ENCODE measurements at places on chromosomes 11 and 22. TPM values are rescaled to one million over a fixed set of nuclear protein-coding genes. Genes with fewer than 3 reads are reported as not detected.

DNA sequence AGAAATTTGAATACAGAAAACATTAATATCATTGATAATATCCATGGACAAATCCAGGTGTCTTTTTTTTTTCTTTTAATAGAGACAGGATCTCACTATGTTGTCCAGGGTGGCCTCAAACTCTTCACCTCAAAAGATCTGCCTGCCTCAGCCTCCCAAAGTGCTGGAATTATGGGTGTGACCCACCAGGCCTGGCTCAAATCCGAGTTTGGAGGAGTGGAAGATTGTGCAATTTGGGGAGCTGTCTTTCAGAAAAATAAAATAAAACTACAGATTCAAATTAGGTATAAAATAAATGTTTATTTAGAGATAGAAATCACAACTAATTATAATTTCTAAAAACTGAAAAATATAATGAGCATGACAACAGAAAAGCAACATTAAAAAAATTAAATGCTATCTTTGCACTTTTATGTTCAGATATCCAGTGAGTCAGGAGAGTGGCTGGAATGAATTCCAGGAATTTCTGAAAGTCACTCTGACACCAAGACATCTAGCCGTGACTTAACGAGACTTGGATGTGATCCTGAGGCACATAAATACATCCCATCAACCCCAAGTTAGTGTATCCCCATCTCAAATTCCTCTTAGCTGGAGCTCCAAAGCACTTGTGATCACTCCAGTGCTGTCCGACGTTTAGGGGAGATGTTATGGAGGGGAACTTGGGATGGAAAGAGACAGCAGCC is 128.6 kb upstream of the THY1 start:
- no peak for DNase-seq

- no peak for DNase-seq
Observed at GRCh38 chr11:72860592-72860991, 46.4 kb downstream of the ATG16L2 start.

- no peak for DNase-seq
Observed at GRCh38 chr11:112004389-112004788, 20.8 kb upstream of the DLAT start.

DNA sequence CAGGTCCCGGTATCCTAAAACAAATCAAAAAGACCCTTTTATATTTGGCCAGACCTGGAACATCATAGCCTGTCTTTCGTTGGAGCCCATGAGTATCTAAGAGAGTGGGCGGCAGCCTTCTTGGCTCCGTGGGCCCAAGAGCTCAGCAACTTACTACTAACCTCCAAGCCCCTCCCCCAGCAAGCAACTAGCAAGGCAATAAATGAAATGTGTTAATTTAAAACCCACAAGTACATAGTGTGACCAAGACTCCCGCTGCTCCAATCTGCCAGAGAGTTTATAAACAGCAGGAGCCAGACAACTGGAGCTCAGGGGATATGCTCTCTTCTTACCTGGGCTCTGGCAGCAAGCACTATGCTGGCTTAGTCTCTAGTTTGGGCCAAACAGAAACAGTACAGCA is 40.8 kb upstream of the CYP2D6 start:
- no peak for DNase-seq

- DNase-seq: no peak
Observed at GRCh38 chr11:19676475-19677380, 35.9 kb upstream of the NAV2 start.

DNA sequence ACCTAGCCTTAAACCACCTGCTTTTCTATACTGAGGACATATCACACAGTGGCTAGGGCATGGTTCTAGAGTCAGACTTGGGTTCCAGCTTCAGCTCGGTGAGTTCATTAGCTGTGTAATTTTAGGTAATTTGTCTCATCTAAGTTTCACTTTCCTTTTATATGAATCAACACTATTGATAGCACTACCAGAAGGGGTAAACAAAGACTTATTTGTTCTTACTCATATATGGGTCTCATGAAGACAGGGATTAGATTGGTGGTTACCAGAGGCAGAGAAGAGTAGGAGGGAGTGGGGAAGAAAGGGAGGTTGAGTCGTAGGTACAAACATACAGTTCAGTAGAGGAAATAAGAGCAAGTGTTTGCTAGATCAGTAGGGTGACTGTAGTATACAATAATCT is 924.7 kb downstream of the OPCML start:
- DNase-seq: no peak

GRCh38 chr11:114102993-114103896 is 43.7 kb downstream of the ZBTB16 start:
- DNase-seq: no peak

GRCh38 chr22:39368461-39368911 is 18.7 kb downstream of the SYNGR1 start:
- no peak for DNase-seq

DNA sequence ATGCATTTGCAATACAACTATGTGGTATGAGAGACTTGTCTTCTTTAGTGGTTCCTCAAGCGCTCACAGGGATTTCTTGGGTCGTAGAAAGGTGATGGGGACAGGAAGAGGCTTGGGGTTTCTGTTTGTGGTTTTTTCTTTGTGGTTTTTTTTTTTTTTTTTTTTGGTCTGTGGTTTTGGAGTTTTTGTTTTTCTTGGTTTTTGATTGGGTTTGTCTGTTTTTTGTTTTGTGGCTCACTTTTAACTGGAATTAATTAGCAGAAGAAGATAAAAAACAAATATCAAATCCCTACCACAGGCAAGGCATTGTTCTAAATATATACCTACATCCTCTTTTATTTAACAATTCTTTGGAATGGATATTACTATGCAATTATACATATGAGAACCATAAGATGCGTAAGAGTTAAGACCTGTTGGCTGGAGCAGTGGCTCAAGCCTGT is 5.5 kb downstream of the TTC28 start:
- DNase-seq: no peak

DNA sequence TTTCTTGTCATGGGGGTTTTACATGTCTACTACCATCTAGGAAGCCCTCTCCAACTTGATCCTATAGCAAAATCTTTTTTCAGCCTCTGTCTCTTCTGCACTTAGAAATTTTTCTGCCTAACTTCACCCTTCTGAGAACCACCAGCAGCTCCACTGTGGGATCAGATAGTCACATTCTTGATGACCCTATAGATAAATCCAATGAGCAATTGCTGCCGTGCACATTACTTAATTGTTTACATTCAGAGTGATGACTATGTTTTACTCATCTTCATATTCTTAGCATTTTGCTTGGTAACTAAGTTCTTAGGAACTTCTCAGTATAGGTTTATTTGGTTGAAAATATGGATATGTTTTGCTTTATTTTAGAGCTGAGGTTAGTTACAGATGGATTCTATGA is 12.4 kb upstream of the ETS1 start:
- DNase-seq: no peak

DNA sequence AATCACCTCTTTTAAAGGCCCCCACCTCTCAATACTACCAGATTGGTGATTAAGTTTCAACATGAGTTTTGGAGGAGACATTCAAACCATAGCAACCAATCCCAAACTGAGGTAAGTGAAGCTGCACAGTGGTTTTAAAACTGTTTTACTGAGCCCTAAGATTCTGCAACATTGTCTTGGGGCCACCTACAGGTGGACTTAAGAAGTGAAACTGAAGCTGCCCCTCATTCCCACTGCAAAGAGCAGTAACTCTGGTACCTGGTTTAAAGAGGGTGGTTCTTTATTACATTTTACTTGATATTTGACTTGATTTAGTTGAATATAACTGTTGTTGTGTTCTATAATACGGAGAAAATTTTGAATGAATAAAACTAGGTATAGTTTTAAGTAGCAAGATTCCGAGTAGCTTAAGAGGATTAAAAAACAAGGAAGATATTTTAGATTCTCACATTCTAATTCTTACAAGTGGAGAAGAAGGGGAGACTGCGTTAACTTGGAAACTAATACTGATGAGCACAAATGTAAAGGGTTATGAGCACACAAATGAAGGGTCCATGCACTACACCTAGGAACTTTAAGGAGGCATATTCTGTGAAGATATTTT is 26.7 kb downstream of the SYT9 start:
- DNase-seq: no peak

DNA sequence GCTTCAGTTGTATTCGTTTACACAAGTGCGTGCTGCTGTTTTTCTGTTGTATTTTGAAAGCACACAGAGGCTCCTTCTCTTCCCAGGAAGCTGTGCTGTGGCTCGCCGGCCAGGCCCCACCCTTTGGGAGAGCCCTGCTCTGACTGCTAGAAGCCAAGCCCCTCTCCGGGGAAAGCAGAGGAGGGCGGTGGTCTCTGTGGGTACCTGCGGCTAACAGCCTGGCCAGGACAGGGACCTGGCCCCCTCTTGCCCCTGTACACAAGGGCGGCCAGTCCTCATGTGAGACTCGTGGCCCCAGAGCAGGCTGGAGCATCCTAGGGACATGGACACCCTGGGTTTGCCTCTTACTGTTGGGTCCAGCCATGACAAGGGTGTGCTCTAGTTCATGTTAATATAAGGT is 14.8 kb downstream of the MOB2 start:
- DNase-seq: no peak

- no peak for DNase-seq
Observed at GRCh38 chr11:45929486-45930030, 7.1 kb downstream of the LARGE2 start.

GRCh38 chr11:94788396-94788795 is 20.2 kb downstream of the AMOTL1 start:
- DNase-seq: no peak

DNA sequence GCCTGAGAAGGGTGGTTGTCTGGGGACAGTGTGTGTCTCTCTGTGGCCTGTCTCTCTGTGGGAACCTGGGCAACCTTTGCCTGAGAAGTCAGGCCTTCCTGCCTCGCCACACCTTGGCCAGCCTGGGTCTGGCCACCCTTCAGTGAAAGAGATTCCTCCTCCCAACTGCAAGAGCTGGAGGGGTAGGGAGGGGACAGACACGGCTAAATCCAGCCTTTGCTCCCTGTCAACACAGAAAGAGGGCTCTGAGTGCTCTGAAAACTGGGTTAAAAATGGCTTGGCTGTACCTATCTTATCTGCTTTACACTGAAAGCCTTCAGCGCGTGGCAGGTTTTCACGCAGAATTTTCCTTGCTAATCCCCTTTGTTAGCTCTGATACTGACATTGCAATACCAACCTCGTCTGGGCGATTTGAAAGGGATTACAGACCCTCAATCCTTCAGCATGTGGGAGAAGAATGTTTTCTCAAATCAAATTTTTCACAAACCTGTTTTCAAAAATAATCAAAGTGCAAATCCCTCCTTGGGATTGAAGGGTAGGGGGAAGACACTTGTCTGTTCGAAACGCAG is 163.7 kb downstream of the DSCAML1 start:
- no peak for DNase-seq

The VPREB3 gene
- total RNA-seq: 2.1 TPM

The FAM227A gene
- total RNA-seq: 0.46 TPM

The SLC22A8 gene
- total RNA-seq: not detected

The TMEM45B gene
- 0.11 TPM for total RNA-seq

The SPON1 gene
- total RNA-seq: 6.2 TPM

All from cardiac septum (tissue), 1 donor.